ENCODE measurements at places on chromosomes 2 and 18.

GRCh38 chr2:48278590-48278989 lies 251.4 kb upstream of the STON1 start:
- no peak for DNase-seq

DNA sequence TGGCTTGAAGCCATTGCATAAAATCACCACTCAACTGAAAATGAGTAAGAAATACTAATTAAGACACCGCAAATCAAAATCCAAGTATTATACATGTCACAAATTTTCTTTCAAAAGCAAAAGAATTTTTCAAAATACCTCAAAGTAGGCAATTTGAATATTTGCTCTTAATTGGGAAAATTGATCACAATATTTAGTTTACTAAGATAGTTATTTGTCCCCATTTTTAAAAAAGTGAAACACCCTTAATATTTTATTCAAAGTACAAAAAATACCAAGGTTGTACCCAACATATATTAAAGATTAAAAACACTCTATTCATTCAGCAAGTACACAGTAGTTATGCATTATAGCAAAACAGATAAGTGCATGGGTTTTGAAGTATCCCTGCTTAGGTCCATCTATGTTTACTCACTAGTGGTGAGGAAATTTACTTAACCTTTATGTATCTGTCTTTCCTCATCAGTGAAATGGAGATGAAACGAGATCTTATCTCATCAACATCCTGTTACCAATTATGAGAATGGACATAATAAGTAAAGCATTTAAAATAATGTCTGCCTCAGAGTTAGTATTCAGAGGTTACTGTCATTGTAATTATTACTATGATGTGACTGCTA lies 35.1 kb downstream of the VPS54 start:
- no peak for DNase-seq

DNA sequence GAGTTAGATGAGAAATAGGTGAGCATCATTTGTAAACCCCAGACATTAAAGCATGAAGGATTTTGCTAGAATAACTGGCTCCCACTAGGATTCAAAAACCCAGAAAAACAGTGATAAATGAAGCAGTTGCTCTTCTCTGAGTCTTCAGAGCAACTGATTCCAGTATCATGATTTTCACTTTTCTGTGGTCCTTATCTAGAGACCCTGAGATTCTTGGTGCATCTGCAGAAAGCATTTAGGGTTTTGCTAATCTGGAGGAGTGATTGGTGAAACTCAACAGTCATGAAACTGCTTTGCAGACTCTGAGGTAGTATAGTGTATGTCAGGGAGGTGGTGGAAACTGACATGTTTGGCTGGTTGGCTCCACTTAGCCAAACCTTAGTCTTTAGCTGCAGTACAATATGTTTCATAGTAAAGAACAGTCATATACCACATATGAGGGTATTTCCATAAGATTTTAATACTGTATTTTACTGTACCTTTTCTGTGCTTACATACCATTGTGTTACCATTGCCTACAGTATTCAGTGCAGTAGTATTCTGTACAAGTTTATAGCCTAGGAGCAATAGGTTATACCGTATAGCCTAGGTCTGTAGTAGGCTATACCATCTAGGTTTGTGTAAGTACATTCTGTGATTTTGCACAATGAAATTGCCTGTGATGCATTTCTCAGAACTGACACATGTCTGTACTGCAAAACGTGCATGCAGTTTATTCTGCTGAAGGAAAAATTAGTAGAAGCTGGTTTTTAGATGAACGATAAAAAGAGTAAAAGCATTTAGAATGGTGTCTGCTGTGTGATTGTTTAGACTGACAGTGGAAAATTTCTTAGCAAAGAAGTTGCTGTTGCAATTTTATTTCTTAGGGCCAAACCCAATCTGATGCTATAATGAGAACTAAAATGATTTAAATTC lies 23.8 kb downstream of the EML4 start:
- no peak for DNase-seq

GRCh38 chr2:41779888-41780287 lies 267.9 kb upstream of the PKDCC start:
- DNase-seq: no peak

GRCh38 chr2:113707106-113707505 lies 49.3 kb downstream of the SLC35F5 start:
- no peak for DNase-seq

GRCh38 chr2:72137498-72138010 lies 10.1 kb downstream of the CYP26B1 start:
- DNase-seq: peak; percentile 42

DNA sequence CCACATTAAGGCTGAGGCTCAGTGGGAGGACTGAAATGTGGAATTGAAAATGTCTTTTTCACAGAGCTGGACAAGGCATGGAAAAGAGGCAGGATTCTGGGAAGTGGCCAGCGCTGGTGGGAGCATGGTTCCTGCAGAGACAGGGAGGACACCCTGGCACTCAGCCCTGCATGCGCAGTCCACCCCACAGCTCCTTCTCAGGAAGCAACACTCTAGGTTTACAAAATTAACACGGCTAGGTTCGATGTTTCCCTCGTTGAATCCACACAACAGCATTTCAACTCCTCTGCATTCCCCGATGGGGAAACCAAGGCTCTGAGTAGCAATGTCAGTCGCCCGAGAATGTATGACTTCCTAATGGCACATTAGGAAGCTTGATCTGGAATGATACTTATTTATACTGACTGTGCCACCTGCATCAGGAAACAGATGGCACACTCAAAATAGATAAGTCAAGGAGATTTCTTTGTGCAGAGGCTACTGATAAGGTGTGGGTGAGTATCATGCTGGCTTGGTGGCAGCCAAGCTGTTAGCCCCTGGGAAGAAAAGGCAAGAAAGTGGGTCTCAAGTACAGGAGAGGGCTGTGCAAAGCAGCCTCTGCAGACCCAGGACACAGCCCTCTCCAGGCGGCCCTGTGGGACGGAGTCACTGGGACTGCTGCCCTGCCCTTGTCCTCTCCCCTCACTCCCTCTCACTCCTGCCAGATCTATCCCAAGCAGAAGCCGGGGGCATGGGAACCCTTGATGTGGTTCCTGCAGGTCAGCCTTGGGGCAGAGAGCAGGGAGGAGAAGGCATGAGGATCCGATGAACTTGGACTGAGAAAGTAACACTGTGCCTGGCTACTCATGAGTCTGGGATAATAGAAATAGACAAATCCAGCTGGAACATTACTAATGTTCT lies 158.4 kb upstream of the FHL2 start:
- DNase-seq: no peak

DNA sequence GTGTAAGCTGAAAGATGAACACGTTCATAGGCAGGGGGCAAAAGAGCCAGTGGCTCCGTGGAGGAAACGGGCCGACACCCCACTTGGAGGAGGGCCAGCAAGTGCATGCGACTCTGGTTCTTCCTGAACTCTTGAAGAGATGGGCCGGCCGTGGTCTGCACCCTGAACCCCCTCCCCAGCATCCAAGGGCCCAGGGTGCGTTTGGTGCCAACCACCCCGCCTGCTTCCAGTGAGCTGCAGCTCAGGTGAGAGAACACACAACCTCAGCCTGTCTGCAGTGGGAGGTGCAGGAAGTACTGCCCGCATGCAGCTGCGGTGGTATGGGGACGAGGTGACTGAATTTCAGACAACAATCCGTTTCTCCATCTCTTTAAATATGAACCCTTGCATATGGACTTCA lies 58.9 kb downstream of the ADNP2 start:
- DNase-seq: no peak

DNA sequence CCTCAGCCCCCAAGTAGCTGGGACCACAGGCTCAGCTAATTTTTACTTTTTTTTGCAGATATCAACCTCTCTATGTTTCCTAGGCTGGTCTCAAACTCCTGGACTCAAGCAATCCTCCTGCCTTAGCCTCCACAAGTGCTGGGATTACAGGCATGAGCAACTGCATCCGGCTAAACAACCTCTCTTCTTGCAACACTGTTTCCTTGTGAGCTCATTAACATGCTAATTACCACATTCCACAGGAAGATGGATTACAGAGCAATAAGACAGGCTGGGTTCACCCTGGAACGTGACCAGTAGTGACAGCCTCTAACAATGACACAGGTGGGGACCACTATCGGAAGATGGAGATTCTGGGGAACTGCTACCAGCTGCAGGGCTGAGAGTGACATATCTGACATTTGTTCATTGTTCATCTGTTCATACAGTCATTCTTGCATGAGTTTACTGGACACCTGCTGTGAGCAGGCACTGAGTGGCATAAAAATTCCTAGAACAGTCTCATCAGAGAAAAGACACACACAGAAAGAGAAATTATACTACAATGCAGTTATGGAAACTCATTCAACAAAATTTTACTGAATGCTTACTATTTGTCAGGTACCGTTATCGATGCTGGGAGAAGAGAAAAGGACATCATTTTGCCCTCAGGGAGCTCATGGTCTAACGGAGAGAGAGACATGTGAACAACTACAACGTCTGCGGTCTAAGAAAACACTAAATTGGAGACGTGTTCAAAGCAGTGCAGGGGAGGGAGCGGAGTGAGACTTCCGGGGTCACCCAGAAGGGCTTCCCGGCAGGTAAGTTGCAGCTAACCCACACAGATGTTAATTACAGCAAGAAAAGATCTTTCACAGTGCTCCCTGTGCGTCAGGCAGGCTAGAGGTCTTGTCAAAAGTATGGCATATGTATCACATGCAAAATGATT lies 37.6 kb downstream of the PROC start:
- DNase-seq: no peak

DNA sequence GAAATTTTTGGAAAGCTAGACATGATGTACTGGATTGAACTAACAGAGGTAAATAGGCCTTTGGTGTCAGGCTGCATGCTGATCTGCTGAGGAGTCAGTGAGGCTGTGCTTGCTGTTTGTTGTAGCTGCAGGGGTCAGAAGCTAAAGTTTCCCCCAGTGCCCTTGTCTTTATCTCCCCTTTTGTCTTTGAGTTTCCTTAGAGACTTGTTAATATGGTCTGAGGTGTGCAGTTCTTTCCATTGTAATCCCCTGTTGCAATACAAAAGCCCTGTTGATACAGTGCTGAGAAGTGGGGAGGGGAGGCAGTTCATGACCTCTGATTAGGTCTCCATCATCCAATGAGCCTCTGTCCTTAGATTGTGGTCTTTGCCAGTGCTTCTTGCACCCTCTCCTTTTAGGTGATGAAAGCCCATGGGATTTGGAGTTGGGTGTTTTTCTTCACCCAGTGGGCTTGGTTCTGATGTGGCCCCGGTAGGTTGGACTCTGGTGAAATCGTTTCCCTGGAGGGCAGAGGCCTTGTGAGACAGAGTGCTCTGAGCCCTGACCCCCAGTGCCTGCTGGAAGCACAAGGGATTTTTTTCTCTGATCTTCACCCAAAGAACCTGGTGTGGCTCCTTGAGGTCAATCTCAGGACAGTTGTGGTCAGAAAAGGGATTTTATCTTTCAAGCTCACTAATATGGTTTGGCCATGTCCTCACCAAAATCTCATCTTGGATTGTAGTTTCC lies 163.1 kb downstream of the TMEM18 start:
- DNase-seq: no peak

GRCh38 chr18:22556222-22557167 lies 138.8 kb upstream of the CTAGE1 start:
- DNase-seq: no peak

- no peak for DNase-seq
Measured at GRCh38 chr2:137444970-137445369, 519.3 kb upstream of the HNMT start.

GRCh38 chr2:228516019-228516418 lies 334.5 kb upstream of the SPHKAP start:
- DNase-seq: no peak

DNA sequence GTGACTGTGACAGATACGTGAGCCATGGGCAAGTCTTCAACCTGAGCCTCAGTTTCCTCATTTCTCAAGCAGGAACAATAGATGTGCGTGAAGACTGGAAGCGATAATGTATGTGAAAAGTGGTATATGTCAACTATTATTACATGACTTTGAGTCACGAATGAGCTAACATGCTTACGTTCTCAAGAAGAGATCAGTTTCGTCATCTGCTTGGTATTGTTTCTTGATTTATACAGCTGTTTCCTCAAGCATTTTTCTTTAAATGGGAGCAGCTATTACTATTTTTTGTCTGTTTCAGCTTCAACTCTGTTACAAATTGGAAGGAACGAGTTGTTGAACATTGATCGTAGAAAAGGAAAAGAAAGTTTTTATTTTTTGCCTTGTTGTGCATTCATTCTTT lies 48.5 kb upstream of the THOC1 start:
- DNase-seq: no peak

- no peak for DNase-seq
Measured at GRCh38 chr2:241550616-241551580, 7.6 kb upstream of the BOK start.

GRCh38 chr2:27911458-27912210 lies 21.1 kb downstream of the BABAM2 start:
- no peak for DNase-seq

- DNase-seq: no peak
Measured at GRCh38 chr18:61998957-61999356, 106.2 kb upstream of the RNF152 start.

- DNase-seq: no peak
Measured at GRCh38 chr2:27737676-27738348, 33.7 kb upstream of the MRPL33 start.

GRCh38 chr2:102001767-102002142 lies 10.0 kb downstream of the IL1R2 start:
- DNase-seq: no peak

GRCh38 chr2:240269886-240270285 lies 129.4 kb upstream of the OTOS start:
- DNase-seq: no peak

DNA sequence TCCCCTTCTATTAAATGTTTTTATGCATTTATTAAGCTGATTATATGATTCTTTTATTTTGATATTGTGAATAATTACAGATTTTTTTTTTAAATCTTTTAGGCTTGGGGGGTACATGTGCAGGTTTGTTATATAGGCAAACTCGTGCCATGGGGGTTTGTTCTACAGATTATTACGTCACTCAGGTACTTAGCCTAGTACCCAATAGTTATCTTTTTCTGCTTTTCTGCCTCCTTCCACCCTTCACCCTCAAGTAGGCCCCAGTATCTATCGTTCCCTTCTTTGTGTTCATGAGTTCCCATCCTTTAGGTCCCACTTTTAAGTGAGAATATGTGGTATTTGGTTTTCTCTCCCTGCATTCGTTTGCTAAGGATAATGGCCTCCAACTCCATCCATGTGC lies 92.2 kb upstream of the CWC22 start:
- DNase-seq: no peak

DNA sequence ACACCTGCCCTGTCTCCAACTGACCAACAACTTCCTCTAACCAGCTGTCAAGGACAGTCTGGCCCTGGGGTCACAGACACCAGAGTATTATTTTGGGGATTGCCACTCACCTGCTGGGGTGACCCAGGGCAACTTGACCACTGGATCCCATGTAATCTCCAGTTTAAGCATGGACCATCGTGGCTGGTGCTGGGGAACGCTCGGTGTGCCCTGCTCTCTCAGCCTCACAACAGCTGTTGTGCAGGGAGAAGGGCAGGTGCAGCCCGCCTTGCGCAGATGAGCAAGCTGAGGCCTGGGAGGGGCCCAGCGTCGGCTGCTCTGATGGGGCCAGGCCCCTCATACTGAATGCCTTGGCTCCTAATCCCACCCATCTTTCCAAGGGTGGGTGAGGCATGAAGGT lies 21.0 kb upstream of the INHBB start:
- DNase-seq: no peak

All from stimulated activated CD8-positive, alpha-beta memory T cell treated with anti-CD3 and anti-CD28 coated beads, Interleukin-2, amount 100 ng/mL, for 48 hours (primary cell).